Transverse colon (tissue), 4 donors: ENCODE measurements at places on chromosomes 11 and 22. TPM values are rescaled to one million over a fixed set of nuclear protein-coding genes. Genes with fewer than 3 reads are reported as not detected.

DNA sequence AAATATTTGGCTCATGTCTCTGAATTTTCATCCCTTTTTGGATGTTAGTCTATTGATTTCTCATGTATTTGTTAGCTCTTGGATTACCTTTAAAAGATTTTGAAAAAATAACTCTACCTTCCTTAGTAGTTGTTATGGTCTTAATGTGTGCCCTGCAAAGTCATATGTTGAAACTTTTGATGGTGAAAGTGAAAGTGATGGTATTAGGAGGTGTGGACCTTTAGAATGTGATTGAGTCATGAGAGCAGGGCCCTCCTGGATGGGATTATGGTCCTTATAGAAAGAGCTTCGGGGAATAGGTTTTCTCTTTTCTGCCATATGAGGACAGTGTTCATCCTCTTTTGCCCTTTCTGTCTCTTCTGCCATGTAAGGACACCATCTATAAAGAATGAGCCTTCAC is 33.6 kb upstream of the MPPED2 start:
- H3K36me3 ChIP-seq, result no peaks in the 10 kb centered on the region
- no peak overlapping the region for H3K27ac ChIP-seq
- H3K27me3 ChIP-seq, result no peaks in the 10 kb centered on the region
- no peaks in the 10 kb centered on the region for H3K4me1 ChIP-seq
- no peak for DNase-seq
- no peak overlapping the region for H3K4me3 ChIP-seq

DNA sequence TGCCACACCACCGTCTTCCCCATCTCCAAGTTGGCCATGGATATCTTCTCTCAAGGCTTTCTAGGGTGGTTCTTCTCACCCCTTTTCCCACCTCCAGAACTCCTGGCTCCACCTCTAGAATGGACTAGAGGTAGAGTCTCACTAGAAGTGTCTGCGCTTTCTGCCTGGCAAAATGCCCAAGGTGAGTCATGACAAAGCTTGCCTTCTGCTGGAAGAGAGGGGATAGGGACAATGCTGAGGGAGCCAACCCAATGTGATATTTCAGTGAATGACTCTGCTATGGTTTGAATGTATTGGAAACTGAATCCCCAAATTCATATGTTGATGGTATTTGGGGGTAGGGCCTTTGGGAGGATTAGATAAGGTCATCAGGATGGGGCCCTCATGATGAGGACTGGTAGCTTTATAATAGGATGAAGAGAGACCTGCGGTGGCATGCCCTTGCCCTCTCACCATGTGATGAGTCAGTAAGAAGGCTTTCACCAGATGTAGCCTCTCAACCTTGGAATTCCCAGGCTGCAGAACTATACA is 4.1 kb upstream of the CD82 start:
- no peaks in the 10 kb centered on the region for H3K27me3 ChIP-seq
- no peak overlapping the region for H3K27ac ChIP-seq
- H3K4me1 ChIP-seq, result peaks cover 31% of the 10 kb centered on the region
- no peak overlapping the region for H3K4me3 ChIP-seq

- H3K27ac ChIP-seq, result peak overlapping the region; percentile 49
- no peaks in the 10 kb centered on the region for H3K27me3 ChIP-seq
- H3K4me1 ChIP-seq, result peaks cover 26% of the 10 kb centered on the region
- no peak overlapping the region for H3K4me3 ChIP-seq
- no peaks in the 10 kb centered on the region for H3K36me3 ChIP-seq
Observed at GRCh38 chr11:63847363-63847762, 8.5 kb downstream of the MARK2 start.

DNA sequence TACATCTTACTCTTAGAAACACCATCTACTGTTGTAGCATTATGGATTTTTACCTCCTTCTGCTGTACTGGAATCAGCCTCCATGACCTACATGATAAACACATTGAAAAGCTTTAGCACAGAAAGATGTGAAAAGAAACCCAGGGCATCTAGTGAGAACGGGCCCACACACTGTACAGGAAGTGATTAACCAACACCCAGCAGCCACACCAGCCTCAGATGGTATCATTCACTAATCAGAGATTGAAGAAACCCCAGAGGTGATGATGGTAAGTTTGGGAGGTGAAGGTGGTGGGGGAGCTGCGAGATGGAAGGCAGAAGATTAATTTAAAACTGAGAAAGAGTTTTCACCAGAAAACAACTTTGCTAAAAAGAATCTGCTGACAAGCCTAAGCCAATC is 46.1 kb downstream of the RASSF10 start:
- no peaks in the 10 kb centered on the region for H3K36me3 ChIP-seq
- peaks cover 10% of the 10 kb centered on the region for H3K4me1 ChIP-seq
- no peak for DNase-seq
- H3K27me3 ChIP-seq, result no peaks in the 10 kb centered on the region

DNA sequence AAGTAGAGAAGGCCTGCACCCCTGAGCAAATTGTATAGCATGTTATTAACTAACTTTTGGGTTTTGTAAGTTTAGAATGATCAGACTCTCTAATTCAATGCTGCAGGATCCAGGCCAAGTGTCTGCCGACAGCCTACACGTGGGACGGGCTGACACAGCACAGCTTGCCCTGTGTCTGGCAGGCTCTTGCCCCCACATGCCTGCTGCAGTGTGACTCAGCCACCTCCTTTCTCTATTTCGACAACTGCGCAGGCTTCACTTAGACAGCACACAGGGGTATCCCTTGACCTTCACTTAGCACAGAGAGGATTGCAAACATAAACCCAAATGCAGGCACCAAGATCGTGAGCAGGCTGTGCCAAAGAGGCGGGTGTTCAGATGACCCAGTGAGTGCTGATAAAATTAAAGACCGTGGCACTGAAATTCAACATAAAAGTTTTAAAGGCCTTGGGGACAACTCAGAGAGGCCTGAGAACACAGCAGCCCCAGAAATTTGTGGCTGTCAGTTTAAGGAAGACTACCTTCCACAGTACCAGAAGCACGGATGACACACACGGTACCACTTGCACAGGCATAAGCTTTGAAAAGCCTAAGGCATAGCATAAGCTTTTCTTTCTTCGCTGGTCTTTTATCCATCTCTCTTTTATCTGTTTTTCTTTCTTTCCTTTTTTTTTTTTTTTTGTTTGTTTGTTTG is 37.8 kb downstream of the SCN3B start:
- DNase-seq, result peak; percentile 13
- peak overlapping the region; percentile 53 for H3K27ac ChIP-seq
- H3K4me1 ChIP-seq, result no peaks in the 10 kb centered on the region
- H3K27me3 ChIP-seq, result no peaks in the 10 kb centered on the region
- H3K36me3 ChIP-seq, result no peaks in the 10 kb centered on the region
- H3K4me3 ChIP-seq, result no peak overlapping the region

- no peaks in the 10 kb centered on the region for H3K36me3 ChIP-seq
- no peak overlapping the region for H3K27ac ChIP-seq
- H3K4me1 ChIP-seq, result no peaks in the 10 kb centered on the region
- H3K4me3 ChIP-seq, result no peak overlapping the region
- no peaks in the 10 kb centered on the region for H3K27me3 ChIP-seq
- DNase-seq, result no peak
Observed at GRCh38 chr11:57202281-57202680, 20.5 kb downstream of the LRRC55 start.

- H3K4me1 ChIP-seq, result peaks cover 36% of the 10 kb centered on the region
- H3K36me3 ChIP-seq, result no peaks in the 10 kb centered on the region
- H3K4me3 ChIP-seq, result no peak overlapping the region
- H3K27me3 ChIP-seq, result no peaks in the 10 kb centered on the region
Observed at GRCh38 chr11:75949023-75949672, 134.1 kb downstream of the UVRAG start.

- peaks cover 28% of the 10 kb centered on the region for H3K4me1 ChIP-seq
- H3K27me3 ChIP-seq, result peaks cover 53% of the 10 kb centered on the region
- H3K36me3 ChIP-seq, result no peaks in the 10 kb centered on the region
- DNase-seq, result peak; percentile 77
Observed at GRCh38 chr11:64745521-64746328, 1.8 kb upstream of the RASGRP2 start.

- no peak overlapping the region for H3K27ac ChIP-seq
- no peaks in the 10 kb centered on the region for H3K27me3 ChIP-seq
Observed at GRCh38 chr11:93072229-93072914, 102.9 kb downstream of the MTNR1B start.

GRCh38 chr11:44572884-44573283 is 7.4 kb downstream of the CD82 start:
- DNase-seq, result no peak
- peaks cover 17% of the 10 kb centered on the region for H3K4me1 ChIP-seq
- H3K36me3 ChIP-seq, result no peaks in the 10 kb centered on the region
- no peak overlapping the region for H3K4me3 ChIP-seq
- H3K27ac ChIP-seq, result no peak overlapping the region

DNA sequence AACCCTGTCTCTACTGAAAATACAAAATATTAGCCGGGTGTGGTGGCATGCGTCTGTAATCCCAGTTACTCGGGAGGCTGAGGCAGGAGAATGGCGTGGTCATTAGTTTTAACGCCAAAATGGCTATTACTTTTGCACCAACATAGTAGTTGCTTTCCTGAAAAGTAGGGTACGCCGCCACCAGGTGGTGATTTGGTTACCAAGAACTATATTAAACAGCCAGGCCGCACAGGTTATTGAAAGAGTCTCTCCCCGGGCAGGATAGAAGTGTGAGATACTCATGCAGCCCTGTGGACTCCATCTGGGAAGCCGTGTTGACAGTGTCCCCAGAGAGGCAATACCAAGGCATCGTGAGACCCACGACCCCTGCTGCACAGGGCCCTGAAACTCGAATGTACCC is 24.6 kb upstream of the LRRC32 start:
- H3K27me3 ChIP-seq, result no peaks in the 10 kb centered on the region
- no peaks in the 10 kb centered on the region for H3K36me3 ChIP-seq
- no peaks in the 10 kb centered on the region for H3K4me1 ChIP-seq
- DNase-seq, result no peak
- H3K27ac ChIP-seq, result no peak overlapping the region

DNA sequence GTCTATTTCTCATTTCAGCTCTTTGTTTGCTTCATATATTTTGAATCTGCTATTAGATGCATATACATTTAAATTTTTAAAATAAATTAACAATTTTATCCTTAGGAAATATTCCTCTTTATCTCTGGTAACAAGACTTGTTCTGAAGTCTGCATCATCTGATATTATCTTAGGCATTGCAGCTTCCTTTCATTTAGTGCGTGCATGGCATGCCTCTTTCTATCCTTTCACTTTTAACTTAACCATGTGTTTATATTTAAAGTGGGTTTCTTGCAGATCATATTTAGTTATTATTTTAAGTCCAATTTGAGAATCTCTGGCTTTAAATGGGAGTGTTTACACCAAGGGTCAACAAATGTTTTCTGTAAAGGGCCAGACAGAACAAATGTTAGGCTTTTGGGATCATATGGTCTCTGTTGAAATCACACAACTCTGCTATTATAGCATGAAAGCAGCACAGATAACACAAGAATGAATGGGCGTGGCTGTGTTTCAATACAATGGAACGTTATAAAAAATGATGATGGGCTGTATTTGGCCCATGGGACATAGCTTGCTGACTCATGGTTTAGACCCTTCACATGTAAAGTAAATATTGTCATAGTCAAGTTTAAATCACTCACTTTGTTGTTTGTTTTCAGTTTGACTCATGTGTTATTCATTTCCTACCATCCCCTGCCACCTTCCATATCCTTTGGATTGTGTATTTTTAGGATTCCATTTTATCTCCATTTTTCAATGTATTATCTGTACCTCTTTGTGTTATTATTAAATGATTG is 83.9 kb upstream of the SNX19 start:
- no peak overlapping the region for H3K4me3 ChIP-seq
- no peaks in the 10 kb centered on the region for H3K36me3 ChIP-seq
- no peaks in the 10 kb centered on the region for H3K27me3 ChIP-seq
- no peak overlapping the region for H3K27ac ChIP-seq
- no peak for DNase-seq

GRCh38 chr11:84993386-84993785 is 633.8 kb downstream of the DLG2 start:
- DNase-seq, result peak; percentile 11
- no peaks in the 10 kb centered on the region for H3K27me3 ChIP-seq
- no peaks in the 10 kb centered on the region for H3K4me1 ChIP-seq
- no peak overlapping the region for H3K4me3 ChIP-seq
- no peaks in the 10 kb centered on the region for H3K36me3 ChIP-seq

DNA sequence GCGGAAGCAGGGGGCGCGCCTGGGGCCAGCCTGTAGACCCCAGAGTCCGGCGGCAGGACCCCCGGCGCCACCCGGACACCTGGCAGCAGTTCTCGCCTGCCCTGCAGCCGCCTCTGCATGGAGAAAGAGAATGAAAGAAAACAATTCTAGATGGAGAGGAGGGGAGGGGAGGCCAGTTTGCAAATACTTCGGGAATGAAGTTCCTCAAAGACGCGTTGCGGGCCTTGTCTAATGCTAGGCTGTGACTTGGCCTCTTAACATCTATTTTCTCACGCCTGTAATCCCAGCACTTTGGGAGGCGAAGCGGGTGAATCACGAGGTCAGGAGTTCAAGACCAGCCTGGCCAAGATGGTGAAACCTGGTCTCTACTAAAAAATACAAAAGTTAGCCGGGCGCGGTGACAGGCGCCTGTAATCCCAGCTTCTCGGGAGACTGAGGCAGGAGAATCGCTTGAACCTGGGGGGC is 2.1 kb upstream of the BARX2 start:
- H3K27me3 ChIP-seq, result peaks cover 91% of the 10 kb centered on the region
- no peak overlapping the region for H3K4me3 ChIP-seq
- no peak overlapping the region for H3K27ac ChIP-seq
- H3K4me1 ChIP-seq, result peaks cover 43% of the 10 kb centered on the region
- no peak for DNase-seq
- no peaks in the 10 kb centered on the region for H3K36me3 ChIP-seq

DNA sequence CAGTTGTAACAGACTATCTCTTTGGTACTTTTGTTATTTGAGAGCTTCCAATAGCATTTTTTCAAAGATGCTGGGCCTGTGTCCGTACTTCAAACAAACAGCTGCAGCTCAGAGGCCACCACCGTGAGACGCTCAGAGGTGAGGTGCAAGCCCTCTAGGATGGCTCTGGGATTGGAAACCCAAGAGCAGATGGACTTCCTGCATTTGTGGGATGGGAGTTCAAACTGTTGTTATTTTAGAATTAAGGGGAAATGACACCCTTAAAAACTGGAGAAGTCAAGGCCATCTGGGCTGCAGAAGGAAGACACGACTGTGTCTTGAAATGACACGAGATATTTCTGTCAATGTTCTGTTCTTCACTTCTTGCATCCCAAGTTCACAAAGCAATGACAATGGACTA is 9.2 kb upstream of the IL10RA start:
- no peak overlapping the region for H3K27ac ChIP-seq
- H3K4me1 ChIP-seq, result peaks cover 16% of the 10 kb centered on the region
- H3K36me3 ChIP-seq, result no peaks in the 10 kb centered on the region
- H3K27me3 ChIP-seq, result no peaks in the 10 kb centered on the region
- DNase-seq, result no peak

GRCh38 chr11:58525037-58525614 is 17.2 kb upstream of the OR5B21 start:
- H3K27me3 ChIP-seq, result no peaks in the 10 kb centered on the region
- peak overlapping the region; percentile 3 for H3K27ac ChIP-seq
- H3K36me3 ChIP-seq, result no peaks in the 10 kb centered on the region
- H3K4me1 ChIP-seq, result peaks cover 7% of the 10 kb centered on the region

The C1QTNF5 gene
- 8.6 TPM for total RNA-seq

The RFPL1 gene
- not detected for total RNA-seq

The CCDC116 gene
- total RNA-seq, result 15.7 TPM

The BAIAP2L2 gene
- 137 TPM for total RNA-seq

The OR51I2 gene
- total RNA-seq, result not detected

The NLRP6 gene
- 2.1 TPM for total RNA-seq

The GRAMD4 gene
- 981 TPM for total RNA-seq

The FGF3 gene
- total RNA-seq, result not detected

The CD3G gene
- total RNA-seq, result 2.2 TPM

The CSRP3 gene
- total RNA-seq, result not detected
